Caudate nucleus (tissue), 63 donors: ENCODE measurements at places on chromosomes 7 and 10.

DNA sequence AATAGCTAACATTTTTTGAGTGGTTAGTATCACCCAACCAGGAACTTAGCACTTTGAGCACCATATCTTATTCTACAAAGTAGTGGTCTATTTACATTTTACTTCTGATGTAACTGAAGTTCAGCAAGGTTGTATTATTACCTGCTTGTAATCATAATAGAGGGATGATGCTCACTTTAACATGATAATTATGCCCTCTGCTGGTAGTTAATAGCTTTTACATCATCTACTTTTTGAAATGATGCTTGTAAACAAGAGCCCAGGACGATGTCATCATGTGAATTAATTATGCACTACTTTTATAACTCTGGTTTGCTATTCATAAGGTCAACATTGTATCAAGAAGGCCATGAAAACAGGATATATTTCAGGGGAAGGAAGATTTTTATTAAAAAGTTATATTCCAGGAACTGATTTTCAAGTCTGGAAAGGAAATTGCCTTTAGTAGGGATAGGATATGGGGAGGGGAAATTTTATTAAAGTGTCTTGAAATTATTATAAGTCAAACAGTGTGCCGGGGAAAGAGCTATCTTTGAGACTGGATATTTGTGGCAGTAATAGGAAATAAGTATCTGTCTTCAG is 80.3 kb upstream of the SCIN start:
- DNase-seq: no peak

- no peak for DNase-seq
Observed at GRCh38 chr7:43481902-43482678, 100.8 kb upstream of the STK17A start.

GRCh38 chr10:100654782-100655325 is 90.5 kb upstream of the PAX2 start:
- DNase-seq: no peak

- DNase-seq: no peak
Observed at GRCh38 chr7:99196536-99197258, 11.2 kb downstream of the KPNA7 start.

DNA sequence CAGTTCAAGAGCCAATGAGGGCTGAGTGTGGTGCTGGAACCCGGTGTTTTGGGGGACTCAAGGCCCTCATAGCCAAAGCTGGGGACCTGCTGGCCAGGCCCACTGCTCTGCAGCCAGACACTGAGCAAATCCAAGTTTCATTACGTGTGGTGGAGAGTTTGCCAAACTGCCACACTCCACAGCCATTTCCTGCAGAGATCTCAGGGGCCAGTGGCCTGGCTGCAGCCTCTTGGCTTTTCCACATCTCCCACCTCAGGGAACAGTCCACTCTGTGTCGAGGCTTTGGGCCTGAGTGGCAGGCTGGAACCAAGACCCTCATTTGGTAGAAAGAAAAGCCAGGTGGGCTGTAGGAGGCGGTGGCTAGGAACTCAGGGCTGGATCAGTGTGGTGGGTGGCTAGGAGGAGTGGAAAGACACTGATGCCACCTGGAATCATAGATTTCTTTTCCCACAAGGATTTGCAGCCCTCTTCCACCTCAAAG is 3.2 kb downstream of the HOXA11 start:
- no peak for DNase-seq

DNA sequence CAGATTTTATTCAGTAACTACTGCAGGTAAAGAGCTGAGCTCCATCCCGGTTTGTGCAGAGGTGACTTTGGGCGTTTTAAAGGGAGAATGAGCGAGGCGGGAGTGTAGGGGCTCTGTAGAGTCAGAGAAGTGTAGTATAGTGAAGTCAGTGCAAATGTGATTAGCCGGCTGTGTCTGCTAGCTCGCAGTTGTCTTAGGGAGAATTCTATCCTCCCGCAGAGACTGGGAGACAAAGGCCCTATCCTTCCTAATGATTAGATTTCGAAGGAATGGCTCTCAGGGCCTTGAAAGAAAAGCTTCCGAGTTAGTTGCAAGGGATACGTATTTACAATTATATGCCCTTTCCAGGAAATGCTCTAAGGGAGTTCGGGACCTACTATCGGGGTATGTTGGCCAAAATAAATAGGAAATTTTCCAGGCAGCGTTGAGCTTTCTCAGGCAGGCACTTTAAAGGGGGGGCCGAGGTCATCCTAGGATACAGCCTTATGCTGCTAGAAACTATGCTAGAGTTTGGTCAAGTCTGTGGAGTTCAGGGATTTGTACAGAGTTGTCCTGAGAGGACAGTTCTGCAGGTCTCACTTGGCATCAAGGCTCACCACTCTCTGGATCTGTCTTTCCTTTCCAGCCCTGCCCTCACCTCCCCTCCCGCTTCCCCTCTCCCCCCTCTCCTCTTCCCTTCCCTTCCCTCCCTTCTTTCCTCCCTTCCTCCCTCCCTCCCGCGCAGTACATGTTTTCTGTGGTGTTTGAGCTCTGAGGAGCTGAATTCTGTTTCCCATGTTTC is 825 bp downstream of the MRPL32 start:
- peak; percentile 52 for DNase-seq

DNA sequence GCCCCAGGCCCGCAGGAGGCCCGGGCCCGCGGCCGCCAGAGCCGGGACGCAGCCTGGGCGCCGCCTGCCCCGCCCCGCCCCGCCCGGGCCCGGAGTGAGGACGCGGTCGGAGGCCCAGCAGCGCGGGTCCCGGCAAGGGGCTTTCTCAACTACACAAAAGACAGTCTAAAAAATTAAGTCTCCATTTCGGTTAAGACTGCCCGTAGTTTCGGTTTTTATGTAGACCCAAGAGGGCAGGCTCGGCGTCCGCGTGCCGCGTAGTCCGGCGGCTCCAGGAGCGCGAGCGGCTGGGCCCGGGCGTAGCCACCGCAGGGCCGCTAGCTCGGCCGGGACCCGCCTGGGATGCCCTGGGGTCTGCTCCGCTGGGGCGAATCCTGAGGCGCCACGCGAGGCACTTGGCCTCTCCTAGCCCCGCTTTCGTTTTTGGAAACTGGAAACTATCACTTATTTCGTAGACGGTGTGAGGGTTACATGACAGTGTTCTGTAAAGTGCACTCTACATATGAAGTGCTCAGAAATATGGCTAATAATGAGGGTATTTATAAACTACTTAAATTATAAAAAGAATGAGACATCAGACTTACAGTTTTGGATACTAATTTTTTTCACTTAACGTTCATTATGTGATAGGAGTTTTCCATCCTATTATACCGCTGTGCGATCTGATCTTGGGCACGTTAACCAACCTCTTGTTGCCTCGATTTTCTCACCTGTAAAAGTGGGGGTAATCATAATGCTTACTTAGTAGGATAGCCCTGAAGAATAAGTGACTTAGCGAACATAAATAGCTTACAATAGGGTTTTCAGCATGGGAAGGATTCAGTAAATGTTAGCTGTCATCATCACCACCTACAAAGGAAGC is 573 bp downstream of the BLVRA start:
- no peak for DNase-seq

DNA sequence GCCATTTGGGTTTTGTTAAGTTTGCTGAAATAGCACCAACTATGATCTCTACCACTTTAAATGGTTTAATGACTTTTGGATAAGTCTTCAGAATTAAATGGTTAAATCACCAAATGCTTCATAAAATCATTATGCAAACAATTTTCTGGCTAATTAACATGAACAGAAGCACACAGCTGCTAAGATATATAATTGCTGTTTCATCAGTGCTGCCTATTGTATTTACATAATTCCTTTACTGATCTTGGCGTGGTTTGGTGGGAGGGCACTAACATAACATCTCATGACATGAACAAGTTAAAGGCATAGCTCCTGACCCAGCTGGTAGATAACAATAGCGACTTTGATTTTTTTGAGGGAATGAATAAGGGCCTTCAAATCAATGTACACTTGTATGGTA is 94.1 kb downstream of the FZD1 start:
- no peak for DNase-seq

DNA sequence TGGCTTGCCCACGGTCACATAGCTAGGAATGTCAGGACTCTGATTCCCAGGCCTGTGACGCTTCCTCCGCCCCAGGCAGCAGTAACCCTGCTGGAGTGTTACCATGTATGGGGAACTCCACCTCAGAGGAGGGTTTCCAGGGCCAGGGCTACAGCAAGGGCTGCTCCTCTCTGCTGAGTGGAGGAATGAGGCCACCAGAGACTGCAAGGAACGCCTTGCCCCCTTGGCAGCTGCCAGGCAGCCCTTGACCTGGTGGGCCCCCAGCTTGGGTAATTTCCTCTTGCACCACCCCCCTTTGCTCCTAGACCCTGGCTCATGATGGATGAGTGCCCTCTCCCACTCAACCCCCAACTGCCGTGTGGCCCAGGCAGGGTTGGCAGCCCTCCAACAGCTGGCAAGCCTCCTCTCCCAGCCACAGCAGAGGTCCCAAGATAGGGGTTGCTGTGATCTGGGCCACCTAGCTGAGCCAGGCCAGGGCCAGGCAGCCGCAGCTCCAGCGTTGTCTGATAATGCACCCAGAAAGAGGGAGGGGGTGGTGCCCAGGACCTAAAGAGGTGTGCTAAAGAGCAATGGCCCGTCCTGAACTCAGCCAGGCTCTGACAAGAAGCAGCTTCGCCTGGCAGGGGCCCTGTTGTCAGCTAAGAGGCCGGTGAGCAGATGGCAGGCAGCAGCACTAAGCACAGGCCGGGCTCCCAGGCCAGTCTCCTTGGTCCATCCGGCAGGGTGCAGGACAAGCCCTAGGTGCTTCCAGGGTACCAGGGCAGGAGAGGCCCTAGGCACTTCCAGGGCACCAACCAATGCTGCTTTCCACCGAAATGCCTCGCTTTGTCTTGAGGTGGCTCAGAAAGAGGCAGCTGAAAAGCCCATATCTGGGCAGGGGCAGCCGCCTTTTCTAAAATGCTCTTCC is 35.4 kb downstream of the DRGX start:
- DNase-seq: no peak
